D341Med (cell line): ENCODE measurements at places on chromosomes 4 and X.

GRCh38 chr4:8303485-8304281 is 34.1 kb downstream of the HTRA3 start:
- no peak for DNase-seq

DNA sequence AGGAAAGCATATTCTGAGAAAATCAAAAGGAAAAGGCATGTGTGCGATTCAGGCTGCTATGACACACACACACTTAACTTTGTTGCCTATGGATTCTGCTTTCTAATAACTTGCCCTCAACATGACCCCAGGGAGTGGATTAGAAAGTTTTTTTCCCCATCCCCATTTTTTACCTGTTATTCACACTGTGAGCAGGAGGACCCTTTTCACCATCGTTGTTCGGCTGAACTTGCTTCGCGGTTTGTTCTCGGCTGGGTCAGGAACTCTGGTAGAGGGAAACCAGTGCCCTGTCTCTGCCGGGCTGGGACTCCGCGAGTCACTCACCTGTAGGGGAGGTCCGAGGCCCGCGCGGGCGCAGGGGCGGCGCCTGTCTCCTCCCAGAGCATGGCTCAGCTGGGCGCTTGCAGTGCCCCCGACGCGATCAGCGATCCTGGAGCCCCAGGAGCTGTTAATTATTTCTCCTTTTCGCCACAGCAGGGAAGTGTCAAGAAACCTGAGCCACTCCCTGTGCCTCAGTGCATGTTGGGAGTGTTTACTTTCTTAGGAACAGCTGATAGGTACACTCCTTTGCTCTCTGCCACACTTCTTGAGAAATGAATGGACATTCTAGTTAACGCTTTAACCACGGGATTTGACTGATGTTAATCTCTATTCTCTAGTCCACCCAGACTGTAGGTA is at the start of gene RASSF6:
RASSF6 (minus strand) TSS at position 322 of the 678 bp plus-strand sequence. CDS start 8,641 bp downstream, outside the sequence.
- DNase-seq, result peak; percentile 58

- no peak for DNase-seq
These were observed 267.5 kb downstream of the FAT4 start for GRCh38 chr4:125582302-125582701.

DNA sequence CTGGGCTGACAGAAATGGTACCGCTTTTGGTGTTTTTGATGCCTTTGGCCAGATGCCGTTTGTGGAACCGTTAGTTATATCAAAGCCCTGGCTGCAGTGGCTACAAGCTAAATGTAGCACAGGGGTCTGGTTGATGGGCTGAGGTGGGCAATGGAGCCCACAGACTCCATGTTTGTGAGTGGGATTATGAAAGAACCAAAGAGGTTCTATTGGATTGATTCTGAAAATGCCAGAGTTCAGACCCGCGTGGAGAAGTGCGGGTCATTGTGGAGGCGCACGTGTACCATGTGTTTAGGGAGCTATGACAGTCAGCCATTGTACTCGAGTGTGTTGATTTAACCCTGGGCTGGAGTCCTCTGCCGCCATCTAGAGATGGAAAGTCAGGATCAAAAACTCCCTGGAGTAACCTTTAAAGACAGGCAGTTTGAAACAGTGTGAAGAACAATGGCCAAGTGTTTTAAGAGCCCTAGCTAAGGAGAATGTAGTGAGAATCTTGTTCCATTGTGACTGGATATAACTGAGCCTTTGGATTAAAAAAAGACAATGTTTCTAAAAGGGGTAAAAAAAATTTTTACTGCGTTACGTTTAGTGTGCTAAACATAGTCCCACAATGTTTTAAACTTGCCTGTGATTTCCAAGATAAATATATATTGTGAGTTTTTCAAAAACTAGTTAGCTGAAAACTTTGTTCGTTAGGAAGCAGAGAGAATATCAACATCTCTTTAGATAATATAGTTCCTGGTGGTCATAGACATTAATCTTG is 12.7 kb downstream of the ART3 start:
- peak; percentile 79 for DNase-seq

DNA sequence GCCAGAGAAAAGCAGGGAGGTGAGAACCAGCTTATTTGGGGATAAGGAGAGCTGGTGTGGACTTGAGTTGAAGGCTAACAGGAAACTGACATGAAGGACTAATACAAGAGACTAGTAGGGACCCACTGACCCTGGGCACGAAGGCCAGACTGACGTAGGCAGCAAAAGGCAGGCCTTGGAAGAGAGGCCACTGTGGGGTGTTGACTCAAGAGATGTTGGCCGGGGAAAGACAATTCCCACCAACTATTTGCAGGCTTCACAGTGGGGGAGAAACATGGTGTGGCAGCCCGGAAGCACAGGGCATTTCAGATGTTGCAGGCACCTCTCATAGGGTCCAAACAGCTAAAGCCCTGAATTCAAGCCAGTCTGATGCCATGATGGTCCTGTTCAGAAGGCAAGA is 24.4 kb upstream of the MAP3K15 start:
- DNase-seq, result no peak

DNA sequence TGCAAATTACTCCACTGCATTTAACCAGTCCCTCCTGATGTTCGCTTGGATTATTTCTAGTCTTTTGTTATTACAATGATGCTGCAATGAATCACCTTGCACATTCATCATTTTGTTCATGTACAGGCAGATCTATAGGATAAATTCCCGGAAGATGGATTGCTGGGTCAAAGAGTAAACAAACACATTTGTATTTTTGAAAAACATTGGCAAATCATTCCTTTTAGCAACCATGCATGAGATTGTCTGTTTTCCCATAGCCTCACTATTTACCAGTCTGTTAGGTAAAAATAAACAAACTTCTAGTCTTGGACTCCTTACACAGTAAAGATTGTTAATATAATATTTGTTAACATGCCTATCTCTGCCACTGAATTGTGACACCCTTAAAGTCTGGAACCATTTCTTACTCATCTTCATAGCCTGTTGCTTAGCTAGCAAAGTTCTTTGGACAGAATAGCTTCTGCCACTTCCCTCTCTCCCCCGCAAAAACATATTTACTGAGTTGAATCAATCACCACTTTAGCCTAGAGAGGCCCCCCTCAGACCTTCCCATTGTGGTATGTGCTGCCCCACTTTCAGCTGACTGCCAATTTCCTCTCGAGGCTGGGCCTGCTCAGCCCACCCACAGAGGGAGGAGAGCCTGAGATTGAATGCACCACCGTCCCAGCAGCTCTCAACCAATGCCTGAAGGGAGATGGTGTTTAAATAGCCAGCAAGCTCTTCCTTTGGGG is 108.4 kb upstream of the ATXN3L start:
- no peak for DNase-seq

- peak; percentile 58 for DNase-seq
These were observed 2.2 kb downstream of the SLIT2 start for GRCh38 chr4:20253735-20254409.

- DNase-seq, result no peak
These were observed 43.1 kb downstream of the ATP11C start for GRCh38 chrX:139889760-139890159.
